ENCODE measurements at places on chromosomes 12 and 14. TPM values are rescaled to one million over a fixed set of nuclear protein-coding genes. Genes with fewer than 3 reads are reported as not detected.

DNA sequence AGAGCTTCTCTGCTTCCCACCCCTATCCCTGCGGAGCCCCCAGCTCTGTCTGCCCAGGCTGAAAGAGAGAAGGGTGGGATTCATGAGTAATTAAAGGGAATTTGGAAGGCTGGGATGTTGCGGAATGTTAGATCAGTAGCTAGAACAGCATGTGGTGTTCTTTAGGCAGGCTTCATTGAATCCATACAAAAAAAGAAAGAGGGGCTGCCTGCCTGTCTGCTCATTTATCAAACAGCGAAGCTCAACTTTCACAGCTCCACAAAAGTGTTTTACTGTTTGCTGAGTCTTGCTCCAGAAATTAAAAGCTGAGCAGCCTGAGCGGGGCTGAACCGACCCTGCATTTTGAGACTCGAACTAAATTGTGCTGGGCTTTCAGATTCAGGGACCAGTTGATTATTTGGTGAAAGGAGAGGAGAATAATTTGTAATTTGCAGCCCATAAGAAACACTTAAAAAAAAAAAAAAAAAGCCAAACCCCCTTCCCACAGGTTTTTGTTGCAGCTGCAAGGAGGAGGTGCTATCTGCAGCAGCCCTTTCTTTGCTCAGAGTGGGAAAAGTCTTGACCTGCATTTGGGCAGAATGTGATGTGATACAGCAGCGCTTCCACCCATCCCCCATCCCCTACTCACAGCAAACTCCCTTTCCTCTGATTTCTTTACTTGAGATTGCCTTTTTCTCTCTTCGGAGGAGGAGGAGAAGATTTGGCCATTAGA lies 89.7 kb downstream of the RFX4 start:
- DNase-seq: no peak

DNA sequence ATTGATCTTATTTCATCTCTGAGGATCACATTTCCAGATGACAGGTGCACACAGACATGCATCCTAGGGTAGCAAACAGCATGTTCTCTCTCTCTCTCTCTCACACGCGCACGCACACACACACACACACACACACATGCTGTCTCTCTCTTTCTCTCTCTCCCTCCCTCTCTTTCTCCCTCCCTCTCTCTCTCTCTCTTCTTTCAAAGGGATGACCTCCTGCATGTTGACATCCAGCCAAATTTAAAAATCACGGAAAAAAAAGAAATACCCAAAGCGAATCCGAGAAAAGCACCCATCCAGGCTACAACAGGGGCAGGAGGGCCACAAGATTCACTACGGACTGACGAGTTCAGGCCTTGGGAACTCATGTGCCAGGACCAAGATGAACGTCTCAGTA lies 2.3 kb downstream of the KSR2 start:
- no peak for DNase-seq

- no peak for DNase-seq
Measured at GRCh38 chr12:122726080-122726558, 4.5 kb downstream of the HCAR1 start.

GRCh38 chr14:89221109-89221810 lies 195.8 kb downstream of the FOXN3 start:
- no peak for DNase-seq

DNA sequence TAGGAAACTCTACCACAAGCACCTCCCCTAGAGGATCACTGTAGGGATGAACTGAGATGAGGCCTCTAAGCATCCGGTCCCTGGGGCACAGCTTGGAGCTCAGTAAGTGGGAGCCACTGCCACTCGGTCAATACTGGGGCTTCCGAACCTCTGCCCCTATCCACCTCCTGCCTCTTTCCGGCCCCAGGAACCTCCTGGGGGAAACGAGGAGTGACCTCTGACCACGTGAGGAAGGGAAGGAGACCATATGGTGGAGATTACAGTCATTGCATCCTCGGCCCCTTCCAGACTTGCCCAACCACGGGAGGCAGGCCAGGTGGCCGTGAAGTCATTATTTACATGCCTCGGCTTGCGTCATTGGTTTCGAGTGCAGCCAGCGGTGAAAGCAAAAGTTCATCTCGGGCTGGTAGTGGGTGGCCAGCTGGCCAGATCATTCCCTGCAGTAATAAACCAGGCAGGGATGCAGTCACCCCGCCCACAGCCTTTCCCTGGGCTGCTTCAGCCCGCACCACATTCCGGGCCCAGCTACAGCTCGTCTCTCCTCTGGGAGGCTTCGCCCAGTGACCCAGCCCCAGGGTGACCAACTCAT lies 65.4 kb downstream of the C14orf132 start:
- DNase-seq: peak; percentile 41

DNA sequence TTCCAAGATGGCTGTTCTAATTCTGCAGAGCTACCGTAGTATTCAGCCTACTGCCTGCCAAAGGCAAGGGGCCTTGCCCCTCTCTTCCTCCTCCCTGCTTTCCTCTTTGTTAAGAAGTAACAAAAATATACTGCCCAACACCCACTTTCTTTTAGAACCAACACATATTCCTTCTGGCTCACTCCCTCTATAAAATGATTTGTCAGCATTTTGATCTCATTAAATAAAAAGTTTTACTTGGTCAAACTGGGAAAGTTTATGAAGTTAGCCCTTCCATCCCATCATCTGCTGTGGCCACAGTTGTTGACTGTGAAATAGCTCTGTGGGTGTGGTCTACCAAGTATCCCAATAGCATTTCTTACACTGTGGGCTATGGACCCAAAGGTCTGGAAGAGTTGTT lies 472.4 kb downstream of the ZFP36L1 start:
- DNase-seq: no peak

Gene FBXO33
- total RNA-seq: 23.0 TPM

Gene ZNF605
- total RNA-seq: 7.0 TPM

Gene METAP2
- 87.6 TPM for total RNA-seq

Gene PPP4R4
- total RNA-seq: 0.27 TPM

Gene GZMB
- total RNA-seq: not detected

Gene OVCH1
- total RNA-seq: 3.0 TPM

Gene KIF5A
- 0.81 TPM for total RNA-seq

All from thoracic aorta (tissue), 2 donors.